ENCODE measurements at places on chromosomes 16 and 17.

DNA sequence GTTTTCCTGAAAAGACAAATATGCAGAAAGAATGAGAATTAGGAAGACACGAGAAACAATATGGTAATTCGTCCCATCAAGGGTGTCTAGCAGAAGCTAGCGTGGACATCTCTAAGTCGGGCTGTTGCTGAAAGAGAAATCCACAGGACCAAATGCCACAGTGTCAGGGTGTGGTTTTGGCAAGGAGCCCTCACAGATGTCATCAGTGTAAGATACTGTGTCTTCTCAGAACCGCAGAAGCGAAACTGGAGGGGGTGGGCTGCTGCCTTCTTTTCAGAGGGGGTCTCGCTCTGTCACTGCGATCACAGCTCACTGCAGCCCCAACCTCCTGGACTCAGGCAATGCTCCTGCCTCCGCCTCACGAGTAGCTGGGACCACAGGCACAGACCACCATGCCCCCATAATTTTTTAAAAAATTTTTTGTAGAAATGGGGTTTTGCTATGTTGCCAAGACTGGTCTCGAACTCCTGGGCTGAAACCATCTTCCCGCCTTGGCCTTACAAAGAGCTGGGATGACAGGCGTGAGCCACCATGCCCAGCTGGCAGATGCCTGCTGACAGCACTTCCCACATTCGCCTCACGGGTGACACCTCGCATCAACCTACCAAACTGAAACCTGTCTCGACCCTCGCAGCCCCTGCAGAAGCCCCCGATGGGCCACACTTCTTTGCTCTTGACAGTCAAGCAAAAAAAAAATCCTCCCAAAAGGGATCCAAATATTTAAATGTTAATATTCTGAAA is 26.2 kb downstream of the TRAP1 start:
- peak; percentile 78 for DNase-seq

DNA sequence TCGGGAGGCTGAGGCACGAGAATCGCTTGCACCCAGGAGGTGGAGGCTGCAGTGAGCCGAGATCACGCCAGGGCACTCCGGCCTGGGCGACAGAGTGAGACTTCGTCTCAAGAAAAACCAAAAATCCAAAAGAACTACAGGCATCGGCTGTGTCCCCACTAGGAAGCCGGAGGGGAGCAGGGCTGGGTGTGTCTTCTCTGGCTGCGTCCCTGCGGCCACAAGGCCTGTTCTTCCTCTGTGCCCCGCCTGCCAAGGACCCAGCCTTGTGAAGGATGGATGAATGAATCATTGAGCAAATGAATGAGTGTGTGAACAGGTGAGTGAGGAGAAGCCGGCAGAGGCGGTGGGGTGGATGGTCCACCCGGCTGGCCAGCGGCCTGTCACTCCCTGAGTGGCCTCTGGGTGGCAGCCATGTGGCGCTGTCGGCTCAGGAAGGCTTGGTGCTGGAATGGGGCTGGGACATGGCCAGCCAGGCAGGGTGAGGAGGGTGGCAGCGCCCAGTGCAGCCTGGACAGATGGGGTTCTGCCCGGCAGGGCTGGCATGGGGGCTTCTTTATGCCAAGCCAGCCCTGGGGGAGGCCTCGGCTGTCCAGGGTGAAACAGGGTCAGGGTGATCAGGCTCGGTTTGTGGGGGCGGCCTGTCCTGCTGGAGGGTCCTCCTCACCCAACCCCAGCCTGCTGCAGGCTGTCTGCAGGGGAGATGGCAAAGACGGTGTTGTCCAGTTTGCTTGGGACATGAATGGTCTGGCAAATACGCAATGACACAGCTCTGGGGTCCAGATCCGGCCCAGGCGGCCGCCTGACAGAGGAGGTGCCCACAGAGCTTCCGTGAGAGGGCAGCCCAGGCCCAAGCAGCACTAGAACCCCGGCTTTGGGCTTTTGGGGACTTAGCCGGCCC is 21.7 kb downstream of the SLC25A10 start:
- DNase-seq = peak; percentile 85

DNA sequence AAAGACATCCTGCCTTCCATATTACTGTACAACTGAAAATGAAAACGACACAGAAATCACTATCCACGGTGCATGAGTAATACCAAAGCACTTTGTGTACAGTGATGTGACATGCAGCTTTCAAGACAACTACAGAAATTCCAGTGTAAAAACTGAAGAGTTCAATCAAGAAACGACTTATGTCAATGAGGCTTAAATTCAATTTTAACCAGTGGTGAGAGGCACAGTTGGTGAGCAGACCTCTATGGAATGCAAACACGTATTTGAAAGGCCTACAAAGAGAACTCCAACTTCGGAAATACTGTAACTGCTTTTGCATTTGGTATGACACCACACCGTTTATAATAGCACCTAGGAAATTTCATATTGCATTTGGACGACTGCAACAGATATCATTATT is 87.6 kb downstream of the USP31 start:
- no peak for DNase-seq

DNA sequence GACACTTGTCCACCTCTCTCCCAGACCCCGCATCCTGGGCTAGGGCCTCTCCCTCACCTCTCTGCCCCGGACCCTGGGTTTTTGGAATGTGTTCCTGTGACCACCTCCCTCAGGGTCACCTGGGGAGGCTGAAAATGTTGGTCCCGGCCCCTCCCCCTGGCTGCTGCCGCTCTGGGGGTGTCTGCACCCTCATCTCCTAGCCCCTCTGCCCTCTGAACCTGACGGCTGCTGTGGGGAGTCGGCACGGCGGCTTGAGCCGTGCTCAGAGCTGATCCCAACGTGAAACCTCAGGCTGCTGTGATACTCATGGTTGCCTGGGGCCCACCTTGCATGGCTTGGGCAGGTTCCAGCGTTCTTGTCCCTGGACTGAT is 42.8 kb downstream of the ADCY7 start:
- DNase-seq = no peak

GRCh38 chr17:9292561-9292941 is 271.2 kb downstream of the NTN1 start:
- DNase-seq = no peak

- DNase-seq = no peak
These were observed 3.8 kb upstream of the CHD3 start for GRCh38 chr17:7884581-7885366.

DNA sequence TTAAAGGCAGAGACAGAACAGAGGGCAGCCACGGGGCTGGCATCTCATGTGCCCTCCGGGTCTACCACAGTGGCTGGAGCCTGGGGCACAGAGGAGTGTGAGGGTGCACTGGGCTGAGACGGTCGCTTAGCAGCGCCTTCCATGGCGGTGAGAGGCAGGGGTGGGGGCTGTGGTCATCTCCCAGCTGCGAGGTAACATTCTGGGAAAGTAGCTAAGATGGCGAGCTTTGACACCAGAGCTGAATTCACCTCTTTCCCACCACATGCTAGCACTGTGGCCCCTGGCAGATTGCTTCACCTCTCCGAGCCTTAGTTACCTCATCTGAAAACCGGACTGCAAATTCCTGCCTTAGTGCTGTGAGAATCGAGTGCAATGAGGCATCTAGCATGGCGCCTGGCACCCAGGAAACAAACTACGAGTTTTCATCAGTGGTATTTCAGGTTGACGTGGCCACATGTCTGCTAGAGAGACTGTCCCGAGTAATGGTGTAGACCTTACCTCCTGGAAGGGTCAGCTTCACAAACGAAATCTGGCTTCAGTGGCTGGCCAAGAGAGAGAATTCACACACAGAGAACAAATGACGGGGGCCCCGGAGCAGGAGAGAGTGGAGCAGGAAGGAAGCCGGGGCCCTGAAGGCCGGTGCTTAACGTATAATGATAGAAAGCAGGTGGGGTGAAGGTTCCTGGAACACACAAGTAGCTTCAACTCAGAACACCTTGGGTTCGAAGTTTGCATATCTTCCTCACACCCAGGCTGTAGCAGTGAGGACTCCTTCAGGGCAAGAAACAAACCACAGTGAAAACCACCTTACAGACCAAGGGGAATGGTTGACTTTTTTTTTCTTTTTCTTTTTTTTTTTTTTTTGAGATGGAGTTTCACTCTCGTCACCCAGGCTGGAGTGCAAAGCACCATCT is 63.9 kb upstream of the RPH3AL start:
- no peak for DNase-seq

DNA sequence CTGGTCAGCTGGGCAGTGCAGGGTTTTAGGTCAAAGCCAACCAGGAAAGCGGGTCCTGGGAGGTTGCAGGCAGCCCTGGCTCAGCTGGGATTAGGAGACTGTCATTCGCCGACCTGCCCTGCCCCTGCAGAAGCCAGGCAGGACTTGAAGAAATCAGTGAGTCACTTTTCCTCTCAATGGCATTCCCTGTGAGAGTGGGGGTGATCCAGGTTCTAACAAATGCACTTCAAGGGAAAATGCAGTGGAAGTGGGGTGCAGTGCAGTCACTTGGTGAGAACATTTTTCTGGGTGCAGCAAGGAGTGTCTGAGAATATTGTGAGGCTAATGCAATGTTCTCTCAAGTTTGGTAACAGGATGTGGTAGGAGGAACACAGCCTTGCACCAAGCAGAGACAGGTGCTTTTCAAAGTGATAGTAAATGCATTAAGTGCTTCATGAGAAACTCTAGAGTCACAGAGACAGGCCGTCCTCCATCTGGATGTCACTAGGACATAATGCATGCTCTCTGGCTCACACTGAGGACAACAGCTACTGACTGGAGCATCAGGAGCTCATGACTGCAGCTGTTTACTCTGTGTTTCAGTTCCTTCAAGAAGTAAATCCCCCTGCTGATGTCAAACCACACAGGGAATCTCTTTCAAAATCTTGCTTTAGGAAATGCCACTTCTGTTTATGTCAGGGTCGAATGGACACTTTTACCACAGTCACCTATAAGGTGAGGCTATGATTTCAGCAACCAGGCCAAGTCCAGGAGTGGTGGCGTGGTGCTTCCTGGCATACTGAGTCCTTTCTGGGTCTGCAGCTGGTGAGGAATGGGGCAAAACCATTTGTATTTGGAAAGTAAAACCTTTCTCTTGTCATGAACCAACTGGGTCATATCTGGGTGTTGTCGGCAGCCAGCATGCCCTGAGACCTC is 16.7 kb downstream of the CDK5R1 start:
- peak; percentile 83 for DNase-seq

- no peak for DNase-seq
These were observed 18.9 kb downstream of the GGA3 start for GRCh38 chr17:75242461-75243042.

- DNase-seq = no peak
These were observed 2.3 kb upstream of the MYO15A start for GRCh38 chr17:18106211-18106610.

GRCh38 chr17:61233991-61234750 is 165.5 kb upstream of the TBX2 start:
- DNase-seq = no peak

GRCh38 chr17:12814718-12815117 is 25.4 kb downstream of the ARHGAP44 start:
- no peak for DNase-seq

DNA sequence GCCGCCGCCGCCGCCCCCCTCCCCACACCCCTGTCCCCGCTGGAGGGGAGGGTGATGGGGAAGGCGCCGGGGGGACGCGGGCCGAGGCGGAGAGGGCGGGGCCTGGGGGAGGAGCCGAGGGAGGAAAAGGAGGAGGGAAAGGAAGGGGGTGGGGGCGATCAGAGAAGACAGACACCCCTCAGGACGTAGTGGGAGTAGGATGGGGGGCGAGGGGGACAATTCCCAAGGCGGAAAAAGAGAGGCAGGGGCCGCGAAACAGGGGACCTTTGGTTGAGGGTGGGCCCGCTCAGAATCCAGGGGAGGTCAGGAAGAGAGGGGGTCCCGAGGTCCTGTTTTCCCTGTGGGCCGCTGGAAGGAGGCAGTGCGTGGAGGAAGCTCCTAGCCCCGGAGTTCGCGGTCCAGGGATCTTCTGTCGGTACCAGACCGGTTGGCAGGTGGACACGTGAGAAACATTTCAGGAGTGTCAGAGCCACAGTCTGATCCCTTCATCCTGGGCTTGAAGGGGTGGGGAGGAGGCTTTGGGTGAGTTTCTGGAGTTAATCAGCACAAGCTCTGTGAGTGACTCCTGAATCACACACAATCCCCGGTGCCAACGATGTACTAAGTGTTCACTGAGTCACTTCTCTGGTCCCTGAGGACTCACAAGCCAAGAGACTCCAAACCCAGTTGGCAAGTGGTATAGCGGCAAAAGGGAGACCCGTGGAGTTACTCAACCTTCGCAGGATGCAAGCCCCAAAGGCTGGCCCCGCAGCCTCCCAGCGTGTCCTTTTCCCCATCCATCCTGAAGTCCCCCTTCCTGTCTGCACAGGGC is at the start of gene XYLT1:
TSS of gene XYLT1 (minus strand) at position 53 of the 811 bp plus-strand sequence. CDS start 164 bp downstream, outside the sequence.
- peak; percentile 77 for DNase-seq

- DNase-seq = no peak
These were observed 12.5 kb upstream of the SLC16A11 start for GRCh38 chr17:7056386-7056785.

GRCh38 chr17:30393911-30394867 is 15.5 kb downstream of the CPD start:
- no peak for DNase-seq

DNA sequence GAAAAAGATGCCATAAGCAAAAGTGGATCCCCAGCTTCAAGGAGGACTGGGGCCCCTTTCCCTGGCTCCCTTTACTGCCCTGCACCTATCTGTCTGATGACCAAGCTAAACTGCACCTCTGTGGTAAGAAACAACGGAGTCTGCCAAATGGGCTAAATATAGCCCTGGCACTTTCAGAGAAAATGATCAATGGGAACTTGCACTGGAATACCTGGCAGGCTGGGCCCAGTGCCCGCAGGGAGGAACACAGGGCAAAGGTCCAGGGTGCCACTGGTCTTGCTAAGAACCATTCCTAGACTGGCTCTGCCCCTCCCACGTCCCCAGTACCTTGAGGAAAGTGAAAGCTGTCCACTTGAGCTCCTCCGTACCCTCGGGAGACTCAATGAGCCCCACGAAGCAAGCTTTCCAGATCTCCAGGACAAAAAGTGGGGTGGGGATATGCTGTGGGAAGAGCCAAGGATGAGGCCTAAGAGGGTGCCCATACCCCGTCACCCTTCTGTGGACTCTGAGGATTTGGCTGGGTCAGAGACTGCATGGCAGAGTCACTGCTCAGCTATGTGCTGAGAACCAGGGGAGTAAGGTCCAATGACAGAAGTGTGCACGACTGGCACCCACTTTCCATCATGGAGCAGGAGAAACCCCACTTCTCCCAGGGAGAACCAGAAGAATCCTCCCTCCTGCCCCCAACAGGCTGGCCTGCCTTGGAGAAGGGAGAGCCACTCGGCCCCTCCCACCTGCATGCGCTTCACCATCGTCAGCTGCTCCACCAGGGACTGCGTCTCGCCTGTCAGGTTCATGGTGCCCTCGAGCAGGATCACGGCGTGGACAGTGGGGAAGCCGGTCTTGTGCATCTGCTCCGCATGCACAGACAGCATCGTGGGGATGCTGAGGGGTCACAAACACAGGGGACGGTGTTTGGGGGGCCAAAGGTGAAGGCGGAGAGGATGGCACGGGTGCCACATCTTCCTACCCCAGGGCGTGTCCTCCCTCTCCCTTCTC is 17.4 kb downstream of the CSF3 start:
- no peak for DNase-seq

GRCh38 chr16:20520103-20520502 is 56.1 kb downstream of the ACSM2B start:
- no peak for DNase-seq

- no peak for DNase-seq
These were observed 11.0 kb upstream of the CRISPLD2 start for GRCh38 chr16:84808826-84809225.

- DNase-seq = no peak
These were observed 96.5 kb downstream of the YPEL2 start for GRCh38 chr17:59427996-59428395.
